ENCODE measurements at places on chromosomes 12 and 14.
A peak's percentile ranks its signal among the peaks of the same experiment; 100 is the strongest.

- DNase-seq, result peak; percentile 56
Measured at GRCh38 chr14:93655078-93655750, 133.1 kb downstream of the PRIMA1 start.

DNA sequence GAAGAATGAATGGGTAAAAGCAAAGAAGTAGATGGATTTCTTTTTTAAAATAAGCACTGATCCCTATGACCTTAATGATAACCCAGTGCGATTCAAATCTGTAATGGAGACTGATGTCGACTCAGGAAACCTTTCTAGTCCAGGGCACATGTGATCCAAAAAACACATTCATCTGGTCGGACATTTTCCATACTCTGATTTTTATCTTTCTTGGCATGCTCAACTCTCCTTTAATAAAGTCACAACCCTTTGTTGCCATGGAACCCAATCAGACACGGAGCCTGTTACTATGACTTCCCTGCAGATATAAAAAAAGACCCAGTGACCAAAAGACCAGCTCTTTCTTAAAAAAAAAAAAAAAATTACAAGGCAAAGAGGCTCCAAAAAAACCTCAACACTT lies 27.9 kb downstream of the TMCC3 start:
- peak; percentile 55 for DNase-seq

DNA sequence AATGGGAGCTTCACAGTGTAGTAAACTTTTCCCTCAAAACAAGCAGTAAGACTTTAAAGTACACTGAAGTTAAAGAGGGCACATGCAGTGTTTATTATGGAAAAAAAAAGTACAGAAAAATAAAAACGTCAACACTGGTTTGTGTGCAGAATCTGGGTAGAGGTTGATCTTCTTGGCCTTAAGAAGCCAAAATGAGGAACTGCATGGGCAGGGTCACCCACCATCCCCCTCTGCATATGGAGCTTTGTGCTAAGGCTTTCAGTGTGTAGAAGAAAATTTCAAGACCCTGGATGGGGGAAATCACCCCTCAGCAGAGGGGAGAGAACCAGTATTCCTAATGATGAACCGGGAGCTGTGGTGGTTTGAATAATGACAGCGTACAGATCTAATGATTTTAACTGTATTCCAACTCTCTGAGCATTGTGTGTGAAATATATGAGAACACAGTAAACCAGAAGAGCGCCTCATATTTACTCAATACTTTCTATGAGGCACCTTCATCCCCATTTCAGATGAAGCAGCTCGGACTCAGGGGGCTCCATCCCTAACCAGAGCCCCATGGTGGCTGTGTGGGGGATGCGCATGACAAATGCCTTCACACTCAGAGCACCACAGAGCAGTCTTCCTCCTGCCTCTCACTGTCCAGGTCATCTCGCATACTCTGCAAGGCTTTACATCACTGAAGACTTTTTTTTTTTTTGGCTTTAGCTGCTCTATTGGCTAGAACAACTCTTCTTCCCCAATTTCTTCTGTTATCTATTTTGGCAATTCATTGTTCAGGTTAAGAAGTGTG lies 33.4 kb downstream of the ACADS start:
- DNase-seq, result no peak

DNA sequence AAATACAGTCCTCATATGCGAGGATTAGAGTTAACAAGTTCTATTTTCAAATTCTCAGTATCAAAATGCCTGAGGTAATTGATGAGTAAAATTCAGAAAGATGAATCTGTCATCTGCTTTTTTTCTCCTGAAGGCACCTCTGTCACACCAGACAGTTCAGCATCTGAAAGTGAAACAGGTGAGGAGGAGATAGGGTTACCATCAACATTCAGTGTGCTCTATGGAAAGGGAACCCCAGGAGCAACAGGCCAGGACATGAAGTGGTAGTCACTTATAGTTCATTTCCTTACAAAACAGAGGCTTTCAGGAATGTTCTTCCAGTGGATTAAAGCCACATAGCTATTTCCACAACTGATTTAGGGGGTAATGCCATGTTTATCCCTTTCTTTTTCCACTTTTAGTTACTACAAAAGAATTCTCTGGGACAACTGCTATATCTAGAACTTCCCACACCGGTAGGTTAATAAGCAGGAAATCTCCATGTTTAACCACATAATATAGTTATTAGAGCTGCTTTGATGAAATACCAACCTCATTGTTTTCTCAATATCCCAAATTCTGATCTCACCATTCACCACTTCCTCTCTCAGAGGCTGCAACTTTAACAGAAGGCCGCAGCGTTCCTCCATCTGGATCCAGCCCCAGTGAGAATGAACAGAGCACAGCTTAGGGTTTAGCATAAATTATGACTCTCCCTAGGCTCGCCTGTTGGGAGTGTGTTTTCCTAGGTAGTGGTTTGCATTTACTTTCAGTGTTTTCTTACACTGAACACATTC lies 177.0 kb upstream of the CNTN1 start:
- peak; percentile 1 for DNase-seq

GRCh38 chr12:52121824-52122539 lies 42.5 kb downstream of the SMIM41 start:
- DNase-seq, result peak; percentile 66

- no peak for DNase-seq
Measured at GRCh38 chr14:104105822-104106470, 20.4 kb downstream of the ASPG start.

GRCh38 chr14:89600950-89601826 lies 184.2 kb upstream of the FOXN3 start:
- DNase-seq, result peak; percentile 13

GRCh38 chr14:90522571-90523191 lies 125.9 kb downstream of the CALM1 start:
- peak; percentile 65 for DNase-seq

DNA sequence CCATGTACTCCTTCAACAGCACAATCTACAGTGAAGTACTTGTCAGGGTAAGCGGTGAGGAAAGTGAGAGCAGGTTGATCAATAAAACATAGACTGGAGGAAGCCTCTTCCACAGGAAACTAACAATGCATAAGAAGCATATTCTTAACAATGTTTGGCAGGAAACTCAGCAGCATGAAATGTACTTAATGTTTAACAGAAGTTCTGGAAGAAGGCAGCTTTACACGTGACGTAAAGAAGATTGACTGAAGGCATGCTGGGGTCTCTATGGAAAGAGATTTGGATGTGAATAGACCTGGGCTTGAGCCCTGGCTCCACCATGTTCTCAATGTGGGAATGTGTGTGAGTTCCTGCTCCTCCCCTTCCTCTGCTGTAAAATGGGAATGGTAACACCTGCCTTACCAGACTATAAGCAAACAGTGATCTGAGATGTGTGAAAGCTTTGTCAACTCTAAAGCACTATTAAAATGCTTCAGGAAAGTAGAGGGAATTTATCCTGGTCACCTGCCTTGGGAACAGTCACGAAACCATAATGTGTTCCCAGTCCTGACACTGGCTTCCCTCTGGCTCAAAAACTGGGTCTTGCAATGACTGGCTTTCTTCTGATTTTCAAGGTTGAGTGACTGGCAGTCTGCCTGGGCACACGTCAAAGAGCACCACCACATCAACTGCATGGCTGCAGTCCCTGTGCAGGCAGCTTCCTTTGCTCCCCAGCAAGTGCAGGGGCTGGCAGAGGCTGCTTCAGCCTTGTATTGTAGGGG lies 384.6 kb downstream of the APAF1 start:
- no peak for DNase-seq

DNA sequence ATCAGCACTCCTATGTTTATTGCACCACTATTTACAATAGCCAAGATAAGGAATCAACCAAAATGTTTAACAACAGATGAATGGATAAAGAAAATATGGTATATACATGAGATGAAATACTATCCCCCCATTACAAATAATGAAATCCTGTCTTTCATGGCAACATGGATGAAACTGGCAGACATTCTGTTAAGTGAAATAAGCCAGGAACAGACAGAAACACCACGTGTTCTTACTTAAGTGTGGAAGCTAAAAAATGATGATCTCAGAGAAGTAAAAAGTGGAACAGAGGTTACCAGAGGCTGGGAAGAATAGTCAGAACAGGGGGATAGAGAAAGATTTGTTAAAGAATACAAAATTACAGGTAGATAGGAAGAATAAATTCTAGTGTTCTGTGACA lies 113.7 kb upstream of the MDM1 start:
- no peak for DNase-seq

DNA sequence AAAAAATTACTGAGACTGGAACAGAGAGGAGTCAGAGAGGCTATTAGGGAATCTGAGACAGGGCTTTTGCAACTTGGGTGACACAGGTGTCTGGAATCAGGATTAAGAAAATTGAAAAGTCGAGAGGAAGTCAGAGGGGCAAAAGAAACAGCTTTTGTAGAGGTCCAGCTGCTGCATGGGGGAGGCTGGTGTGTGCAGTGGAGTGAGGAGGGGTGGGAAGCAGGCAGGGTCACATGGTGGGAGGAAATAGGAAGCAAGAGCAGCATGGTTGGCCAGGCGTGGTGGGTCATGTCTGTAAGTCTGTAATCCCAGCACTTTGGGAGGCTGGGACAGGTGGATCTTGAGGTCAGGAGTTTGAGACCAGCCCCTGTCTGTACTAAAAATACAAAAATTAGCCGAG lies 69.7 kb upstream of the VRK1 start:
- no peak for DNase-seq

- DNase-seq, result peak; percentile 20
Measured at GRCh38 chr14:32846821-32847365, 91.8 kb upstream of the NPAS3 start.

DNA sequence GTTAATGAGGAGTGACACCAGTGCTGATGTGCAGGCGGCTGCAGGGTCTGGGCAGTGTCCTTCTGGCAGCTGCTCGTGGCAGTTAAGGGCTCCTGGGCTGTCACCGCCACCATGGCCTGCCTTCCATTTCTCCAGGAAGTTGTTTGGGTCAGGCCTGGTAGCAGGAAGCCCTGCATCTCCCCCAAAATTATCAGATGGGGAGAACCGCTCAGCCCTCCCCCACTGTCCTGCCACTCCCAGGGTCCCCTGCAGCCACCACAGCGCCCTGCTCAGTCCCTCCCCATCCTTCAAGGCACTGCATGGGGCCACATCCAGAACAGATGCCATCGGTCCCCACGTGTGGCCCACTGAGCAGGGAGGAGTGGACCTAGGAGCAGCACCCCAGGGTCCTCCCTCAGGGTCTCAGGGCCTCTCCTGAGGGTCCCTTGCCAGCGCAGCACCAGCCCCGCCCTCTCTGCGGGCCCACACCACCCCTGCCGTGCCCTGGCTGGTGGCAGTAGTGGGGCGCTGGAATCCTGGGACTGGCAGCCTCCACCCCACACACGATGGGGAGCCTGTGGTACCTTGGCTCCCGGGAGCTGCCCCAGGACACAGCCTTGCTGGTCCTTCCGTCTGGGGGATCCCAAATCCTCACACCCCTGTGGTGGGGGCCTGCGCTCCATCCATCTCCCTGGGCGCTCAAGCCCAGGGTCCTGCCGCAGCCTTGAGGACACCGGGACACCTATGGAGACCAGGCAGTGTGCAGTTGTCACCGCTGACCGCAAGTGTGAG lies 10.3 kb upstream of the AMN start:
- DNase-seq, result no peak

DNA sequence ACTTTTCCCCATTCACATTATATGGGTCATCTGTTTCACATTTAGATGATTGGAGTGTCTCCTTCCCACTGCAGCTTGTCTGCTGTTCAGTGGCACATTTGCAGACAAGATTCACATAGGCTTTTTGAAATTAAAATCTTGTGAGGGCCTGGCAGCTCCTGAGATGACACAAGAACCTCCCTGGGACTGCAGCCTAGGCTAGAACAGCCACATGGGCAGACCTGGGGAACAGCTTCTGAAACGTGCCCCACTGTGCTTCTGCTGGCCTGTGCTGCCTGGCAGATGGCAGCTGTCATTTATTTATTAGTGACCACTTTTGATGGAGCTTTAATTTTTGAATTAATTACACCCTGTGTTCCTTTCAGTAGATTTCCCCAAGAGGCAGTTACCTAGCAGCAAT lies 137.4 kb downstream of the GRIP1 start:
- no peak for DNase-seq

- no peak for DNase-seq
Measured at GRCh38 chr12:100504804-100505203, 31.1 kb downstream of the NR1H4 start.

DNA sequence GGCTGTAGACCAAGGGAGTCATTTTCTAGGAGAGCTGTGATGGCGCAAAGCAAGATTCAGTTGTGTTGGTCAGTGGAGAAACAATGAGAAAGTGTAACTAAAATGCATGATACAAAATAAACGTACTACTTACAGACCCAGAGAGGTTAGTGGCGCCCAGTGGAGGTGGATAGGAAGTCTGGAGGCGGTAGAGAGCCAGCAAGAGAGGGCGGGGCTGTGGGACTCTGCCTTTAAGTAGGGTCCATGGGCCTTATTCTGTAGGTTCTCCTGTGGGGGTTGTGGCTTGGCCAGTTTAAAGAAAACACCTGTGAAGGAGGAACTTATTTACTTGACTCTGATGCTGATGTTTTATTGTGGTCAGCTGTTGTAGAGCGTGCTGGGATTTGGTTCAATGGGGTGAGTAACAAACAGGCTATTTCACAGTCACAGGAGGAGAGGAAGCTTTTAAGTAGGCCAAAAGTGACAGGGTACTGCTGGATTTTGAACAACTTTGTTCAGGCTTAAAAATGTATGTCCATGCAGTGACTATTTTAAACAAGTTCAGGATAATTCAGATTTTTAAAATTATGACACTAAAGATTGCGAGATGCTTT lies 1097.7 kb downstream of the TMTC2 start:
- DNase-seq, result no peak

DNA sequence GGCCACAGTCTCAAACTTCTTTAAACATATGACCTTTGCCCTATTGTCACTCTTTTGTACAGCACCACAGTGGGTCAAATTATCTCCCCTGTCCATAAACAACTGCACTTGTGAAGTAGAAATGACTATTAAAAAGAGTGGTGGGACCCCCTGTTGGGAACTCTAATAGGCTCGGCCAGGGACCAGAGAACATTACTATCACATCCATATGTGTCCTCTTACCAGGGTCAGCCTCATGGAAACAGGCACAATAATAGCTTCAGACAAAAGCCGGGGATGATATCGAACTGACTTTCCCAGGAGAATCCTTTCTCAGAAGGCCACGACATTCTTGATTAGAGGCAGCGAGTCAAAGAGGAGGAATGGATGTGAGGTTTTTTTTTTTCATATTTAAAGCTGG lies 96.6 kb downstream of the NKX2-1 start:
- no peak for DNase-seq

- DNase-seq, result no peak
Measured at GRCh38 chr12:104596898-104597843, 140.4 kb downstream of the CHST11 start.

DNA sequence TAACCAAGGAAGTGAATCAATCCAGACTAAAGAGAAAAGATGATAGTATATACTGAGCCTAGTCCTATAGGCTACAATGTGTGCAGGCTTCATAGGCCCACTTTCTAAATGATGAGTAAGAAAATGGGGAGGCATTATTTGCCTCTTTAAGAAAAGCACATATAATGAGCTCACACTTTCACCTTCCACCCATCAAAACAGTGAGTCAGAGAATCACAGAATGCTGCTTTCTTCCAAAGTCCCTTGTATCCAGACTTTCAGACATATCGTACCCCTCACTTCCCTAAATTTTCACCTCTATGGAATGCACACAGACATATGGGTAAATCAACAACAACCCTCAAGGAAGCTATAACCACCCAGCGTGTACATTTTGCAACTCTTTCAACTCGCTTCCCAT lies 286.4 kb upstream of the PRKD1 start:
- DNase-seq, result peak; percentile 73

Data from cardiac fibroblast (primary cell).